Activated CD8-positive, alpha-beta memory T cell treated with anti-CD3 and anti-CD28 coated beads for 1 hour (primary cell): ENCODE measurements at places on chromosomes 4 and X.

GRCh38 chrX:37580080-37580479, 8.6 kb downstream of the LANCL3 start:
- DNase-seq: no peak

GRCh38 chrX:23134136-23134535, 134.4 kb downstream of the DDX53 start:
- no peak for DNase-seq

- DNase-seq: peak; percentile 73
Measured at GRCh38 chrX:24464836-24465531, at the start of gene PDK3. PDK3 (plus strand) TSS chrX:24465286; CDS start chrX:24465456, 170 bp downstream.

DNA sequence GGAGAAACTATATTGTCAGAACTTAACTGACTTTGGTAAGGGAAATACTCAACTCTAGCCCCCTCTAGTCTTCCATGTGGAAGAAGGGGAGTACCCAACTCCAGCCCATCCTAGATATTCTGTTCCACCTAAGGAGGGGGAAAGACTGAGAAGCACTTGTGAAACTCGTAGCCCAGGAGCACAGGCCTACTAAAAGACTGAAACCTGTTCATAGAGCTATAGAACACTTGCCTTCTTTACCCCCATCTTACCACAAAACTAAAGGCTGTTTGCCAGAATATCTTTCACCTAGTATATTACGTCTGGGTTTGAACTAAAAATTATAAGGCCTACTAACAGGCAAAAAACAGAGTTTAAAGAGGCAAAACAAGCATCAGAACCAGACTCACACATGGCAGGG, 15.5 kb downstream of the CLDN22 start:
- no peak for DNase-seq

DNA sequence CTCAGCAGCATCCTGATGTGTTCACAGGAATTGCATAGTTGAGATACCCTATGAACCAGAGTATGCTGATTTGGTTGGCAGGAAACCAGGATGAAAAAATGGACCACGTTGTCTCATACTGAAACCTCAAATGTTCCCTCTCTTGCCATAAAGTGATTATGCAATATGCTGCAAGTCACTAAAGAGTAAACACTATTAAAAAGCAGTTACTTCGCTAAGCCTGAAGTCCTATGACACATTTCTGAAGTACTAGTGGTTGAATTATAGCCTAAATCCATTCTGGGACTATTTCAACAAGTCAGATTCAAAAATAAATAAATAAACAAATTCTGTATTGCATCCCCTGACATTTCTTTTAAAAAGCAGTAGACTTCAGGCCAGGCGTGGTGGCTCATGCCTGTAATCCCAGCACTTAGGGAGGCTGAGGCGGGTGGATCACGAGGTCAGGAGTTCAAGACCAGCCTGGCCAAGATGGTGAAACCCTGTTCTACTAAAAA, 106.0 kb upstream of the NAP1L5 start:
- DNase-seq: no peak

GRCh38 chr4:153643406-153644383, 40.4 kb upstream of the TLR2 start:
- DNase-seq: no peak

DNA sequence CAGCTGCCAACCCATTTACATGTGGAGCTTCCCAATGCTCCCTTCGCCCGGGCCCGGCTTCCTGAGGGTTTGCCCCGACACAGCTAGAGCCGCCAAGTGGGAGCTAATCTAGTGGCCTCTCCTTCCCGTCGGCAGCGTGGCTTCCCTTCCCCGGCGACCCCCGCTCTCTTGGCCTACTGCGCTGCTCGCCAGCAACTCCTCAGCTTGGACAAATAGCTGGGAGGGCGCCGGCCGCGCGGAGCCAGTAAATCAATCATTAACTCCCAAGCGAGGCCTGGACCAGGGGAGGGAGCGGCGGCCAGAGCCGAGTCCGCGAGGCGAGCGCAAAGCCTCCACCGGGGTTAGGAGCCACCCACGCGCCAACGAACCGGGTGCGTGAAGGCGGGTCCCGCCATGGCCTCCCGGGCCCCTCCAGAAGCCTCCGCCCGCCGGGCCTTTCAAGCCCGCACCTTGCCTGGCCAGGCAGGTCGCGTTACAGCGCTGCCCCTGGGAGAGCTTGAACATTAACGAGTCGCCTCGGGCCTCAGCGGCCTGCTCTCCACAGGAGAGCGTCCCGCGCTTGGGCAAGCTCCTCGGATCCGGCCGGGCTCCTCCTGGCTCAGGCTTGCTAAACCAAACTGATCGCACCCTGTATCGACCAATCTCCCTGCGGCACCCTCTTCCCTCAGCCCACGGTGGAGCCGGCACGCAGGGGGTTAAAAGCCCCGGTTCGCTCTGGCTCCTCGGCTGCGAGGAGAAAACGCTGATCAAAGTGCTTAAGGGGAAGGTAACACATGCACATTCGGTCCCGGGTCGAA, 10.6 kb upstream of the BCOR start:
- DNase-seq: no peak
